Cortex of kidney (tissue), 1 donor: ENCODE measurements at places on chromosomes 2 and 18.

DNA sequence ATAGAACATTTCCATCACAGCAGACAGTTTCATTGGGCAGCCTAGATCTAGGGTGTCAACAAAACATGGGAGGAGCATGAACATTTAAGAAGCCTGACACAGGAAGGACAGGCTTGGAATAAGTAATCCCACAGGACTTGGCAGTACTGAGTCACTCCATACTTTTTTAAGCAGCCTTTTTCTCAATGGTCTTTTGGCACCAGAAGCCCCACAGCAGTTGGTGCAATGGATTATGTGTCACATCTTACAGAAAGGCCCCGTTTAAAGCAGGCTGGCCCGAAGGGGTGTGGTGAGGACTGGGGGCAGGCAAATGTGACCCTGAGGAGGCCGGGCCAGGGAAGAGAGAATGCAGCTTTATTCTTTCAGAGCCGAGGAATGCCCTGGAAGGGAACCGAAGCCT, 26.6 kb downstream of the SPTBN1 start:
- no peak for DNase-seq

DNA sequence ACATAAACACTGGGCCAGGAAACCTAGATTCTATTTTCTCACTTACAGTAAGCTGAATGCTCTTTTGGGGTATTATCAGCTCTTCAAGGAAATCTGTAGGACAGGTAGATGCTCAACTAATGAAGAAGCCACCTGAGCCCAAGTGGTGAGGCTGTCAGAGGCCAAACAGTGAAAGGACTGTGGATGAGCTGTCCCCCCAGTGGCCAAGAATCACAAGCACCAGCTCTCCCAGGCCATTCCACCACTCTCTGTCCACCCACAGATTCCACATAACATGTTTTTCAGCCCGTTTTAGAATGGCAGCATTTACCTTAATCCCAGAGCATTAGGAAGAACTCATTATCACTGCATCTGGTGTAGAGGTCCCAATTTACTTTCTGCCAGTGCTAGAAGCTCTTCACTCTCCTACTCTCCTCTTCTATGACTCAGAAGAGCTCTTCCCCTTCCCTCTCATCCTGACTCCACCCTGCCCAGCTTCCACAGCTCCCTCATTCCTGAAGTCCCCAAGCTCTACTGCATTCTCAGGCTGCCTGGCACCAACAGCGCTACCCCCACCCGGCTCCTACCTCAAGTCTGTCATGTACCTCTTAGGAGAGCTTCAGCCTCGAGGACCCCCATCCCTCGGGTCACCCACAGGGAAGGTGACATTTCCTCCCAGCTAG, 43.8 kb upstream of the GORASP2 start:
- no peak for DNase-seq

DNA sequence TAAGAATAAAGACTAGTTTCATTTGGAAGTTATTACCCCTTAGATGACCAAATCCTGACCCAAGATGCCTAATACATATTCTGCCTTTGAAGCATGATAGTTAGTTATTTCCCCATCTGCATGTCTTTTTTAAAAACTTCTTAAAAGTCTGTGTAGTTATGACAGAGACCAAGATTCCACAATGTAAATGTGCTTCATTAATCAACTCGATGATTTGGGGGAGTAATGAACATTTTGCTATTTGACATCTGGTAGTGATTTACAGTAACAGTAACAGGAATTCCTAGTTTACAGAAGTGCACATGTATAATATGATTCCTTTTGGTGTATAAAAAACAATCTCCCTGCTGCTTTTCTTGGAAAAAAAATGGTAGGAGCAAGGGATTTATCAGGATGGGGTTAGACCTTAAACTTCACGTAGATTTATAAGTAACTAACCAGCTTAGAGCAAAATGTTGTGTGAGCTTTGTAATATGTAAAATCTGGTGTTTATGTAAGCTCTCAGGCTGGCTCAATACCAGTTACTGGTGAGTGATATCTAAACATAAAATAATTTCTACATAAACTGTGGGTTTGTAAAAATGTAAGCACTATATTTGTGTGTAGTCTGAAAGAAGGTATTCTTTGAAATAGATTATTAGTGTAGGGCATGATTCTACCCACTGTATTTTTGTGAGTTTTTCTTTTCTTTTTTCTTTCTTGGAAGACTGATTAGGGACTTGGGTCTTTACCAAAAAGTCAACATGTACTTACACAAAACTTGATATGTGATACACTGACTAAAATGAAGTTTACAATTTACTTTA, 641.6 kb downstream of the EPHA4 start:
- DNase-seq = no peak

DNA sequence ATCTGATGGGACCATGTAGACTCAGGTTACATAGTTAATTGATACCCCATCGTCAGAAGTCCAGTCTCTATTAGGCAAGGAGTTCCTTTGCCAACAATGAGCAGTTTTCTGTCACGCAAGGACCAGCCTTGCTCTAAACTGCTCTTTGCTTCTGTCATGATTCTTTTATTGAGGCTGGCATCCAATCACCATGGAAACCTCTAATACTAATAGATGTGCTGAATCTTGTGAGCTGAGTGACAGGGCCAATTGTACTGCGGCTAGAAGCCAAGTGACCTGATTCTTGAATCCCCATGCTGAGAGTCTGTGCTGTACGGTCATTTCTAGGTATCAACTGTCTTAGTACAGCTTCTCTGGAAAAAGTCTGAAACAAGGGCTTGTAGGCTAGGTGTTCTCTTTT, 395.6 kb downstream of the RND3 start:
- DNase-seq = no peak

DNA sequence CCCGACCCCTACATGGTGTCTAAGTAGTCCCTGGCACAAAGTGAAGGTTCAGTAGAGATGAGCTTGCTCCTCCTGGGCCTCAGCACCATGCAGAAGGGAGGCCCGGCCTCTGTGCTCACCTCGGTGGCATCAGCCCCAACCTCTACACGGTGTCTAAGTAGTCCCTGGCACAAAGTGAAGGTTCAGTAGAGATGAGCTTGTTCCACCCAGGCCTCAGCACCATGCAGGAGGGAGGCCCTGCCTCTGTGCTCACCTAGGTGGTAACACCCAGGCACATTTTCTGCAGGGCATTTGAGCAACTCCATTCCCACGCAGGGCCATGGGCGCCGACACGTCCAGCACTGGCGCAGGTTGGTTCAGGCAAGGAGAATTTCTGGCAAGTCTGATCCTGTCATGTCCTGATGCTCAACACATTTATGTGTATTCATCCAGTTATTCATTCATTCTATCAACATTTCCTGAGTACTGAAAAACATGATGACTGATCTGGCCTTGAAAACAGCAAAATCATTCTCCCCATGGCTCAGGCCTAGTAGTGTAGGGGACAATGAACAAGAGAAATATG, 408.2 kb upstream of the MYT1L start:
- no peak for DNase-seq

DNA sequence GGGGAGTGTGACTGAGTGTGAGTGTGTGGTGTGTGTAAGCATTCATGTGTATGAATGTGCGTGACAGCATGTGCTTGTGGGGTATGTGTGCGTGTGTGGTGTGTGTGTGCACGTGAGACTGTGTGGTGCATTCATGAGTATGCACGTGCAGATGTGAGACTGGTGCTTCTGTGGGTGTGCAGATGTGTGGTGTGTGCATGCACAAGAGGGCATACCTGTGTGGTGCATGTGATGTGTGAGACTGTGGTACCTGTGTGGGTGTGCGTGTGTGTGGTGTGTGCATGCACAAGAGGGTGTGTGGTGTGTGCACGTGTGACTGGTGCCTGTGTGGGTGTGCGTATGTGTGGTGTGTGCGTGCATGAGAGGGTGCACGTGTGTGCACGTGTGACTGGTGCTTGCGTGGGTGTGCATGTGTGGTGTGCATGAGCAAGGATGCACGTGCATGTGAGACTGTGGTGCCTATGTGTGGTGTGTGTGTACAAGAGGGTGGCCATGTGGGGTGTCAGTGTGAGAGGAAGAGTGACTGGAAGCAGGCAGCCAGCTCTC, 213.3 kb downstream of the TWIST2 start:
- no peak for DNase-seq

DNA sequence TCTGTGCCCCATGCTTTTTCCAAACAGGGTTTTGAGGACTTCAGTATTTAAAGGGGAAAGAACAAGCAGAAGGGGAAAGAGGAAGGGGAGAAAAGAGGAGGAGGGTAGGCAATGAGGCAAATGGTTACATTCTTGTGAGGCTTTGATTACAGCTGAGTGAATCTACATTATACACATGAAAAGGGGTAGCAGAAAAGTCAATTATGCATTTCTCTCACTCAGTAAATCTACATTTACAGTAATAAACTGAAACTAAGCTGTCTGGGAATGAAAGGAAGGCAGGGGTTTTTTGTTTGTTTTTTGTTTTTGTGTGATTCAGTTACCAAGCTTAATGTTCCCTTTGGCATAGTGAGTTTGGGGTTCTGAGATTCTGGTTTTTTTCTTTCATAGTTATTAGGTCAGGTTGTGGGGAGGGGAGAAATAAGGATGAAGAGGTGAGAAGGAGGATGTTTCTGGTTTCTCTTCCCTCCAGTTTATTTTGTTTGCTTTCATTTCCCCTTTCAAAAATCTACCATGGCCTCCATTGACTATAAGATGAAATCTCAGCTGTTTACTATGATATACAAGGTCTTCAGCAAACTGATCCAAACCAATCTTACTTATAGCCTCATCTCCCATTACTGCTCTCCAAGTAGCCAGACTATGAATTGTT, 18.7 kb downstream of the C18orf63 start:
- no peak for DNase-seq

- no peak for DNase-seq
These were observed 56.9 kb downstream of the RHBDD1 start for GRCh38 chr2:226892729-226893128.

DNA sequence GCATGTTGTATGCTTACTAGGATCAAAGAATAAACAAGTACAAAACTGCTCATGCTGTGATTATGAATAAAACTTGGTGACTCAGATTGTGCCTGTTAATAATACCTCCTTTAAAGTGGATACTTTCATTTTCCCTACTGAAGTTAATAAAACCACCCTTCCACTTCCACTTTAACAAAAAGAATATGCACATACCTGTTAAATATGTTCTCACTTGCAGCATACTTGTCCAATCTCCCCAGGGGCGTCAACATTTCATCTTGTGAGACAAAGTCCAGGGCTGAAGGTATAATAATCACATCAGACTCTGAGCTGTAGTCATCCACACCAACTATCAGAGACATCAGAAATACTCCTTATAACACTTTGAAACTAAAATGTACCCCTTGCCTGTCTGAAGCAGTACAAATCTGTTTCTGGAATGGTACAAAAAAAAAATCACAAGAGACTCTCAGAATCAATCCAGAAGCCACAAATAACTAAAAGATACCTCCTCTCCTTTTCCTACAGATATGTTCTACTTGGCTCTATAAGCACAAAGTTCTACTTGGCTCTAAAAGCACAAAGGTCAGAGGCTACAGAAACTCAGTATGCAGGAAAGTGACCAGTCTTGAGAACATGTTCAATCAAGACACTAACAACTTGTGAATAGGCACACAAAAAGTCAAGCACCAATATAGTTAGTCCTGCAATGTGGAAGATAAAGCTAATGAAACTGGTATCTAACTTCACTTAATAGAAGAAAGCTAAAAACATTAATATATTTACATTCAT, 19.3 kb downstream of the PPP4R1 start:
- DNase-seq = no peak

- DNase-seq = no peak
These were observed 158.6 kb downstream of the PIK3C3 start for GRCh38 chr18:42113529-42114191.
